ENCODE measurements at places on chromosomes 1 and 21.

GRCh38 chr1:116945421-116945820 lies 35.7 kb downstream of the PTGFRN start:
- DNase-seq, result no peak

GRCh38 chr1:200302921-200303290 lies 106.9 kb downstream of the ZNF281 start:
- peak; percentile 54 for DNase-seq

DNA sequence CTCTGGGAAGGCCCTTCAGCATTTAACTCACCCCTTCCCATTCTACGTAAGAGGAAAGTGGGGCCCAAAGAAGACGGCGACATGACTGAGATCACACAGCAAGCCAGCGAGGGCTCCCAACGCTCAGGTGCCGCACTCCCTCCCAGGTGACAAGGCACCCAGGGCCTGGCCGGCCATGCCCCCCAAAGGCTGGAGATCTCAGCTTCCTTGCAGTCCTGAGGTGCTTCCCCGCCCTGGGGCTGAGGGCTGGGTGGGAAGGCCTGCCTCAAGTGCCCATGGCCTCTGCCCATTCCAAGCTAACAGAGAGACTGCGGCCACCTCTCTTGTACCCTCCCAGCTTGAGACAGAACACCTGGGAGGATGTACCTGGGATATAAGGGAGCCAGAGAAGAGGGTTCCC lies 1.0 kb upstream of the CRYBG2 start:
- DNase-seq, result no peak

- DNase-seq, result no peak
Observed at GRCh38 chr1:216559359-216559758, 136.1 kb upstream of the USH2A start.

DNA sequence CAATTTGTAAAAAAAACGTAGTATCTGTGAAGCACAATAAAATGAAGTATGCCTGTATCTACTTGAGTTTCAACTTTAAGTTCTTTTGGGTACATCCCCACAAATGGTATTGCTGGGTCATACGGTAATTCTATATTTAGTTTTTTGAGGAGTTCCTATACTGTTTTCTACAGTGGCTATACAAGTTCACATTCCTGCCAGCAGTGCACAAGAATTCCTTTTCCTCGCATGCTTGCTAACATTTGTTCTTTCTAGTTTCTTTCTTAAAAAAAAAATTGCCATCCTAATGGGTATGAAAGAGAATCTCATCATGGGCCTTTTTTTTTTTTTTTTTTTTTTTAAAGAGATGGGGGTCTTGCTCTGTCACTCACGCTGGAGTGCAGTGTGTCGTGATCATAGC lies 41.9 kb downstream of the UCK2 start:
- DNase-seq, result peak; percentile 27
